Stimulated activated CD4-positive, alpha-beta T cell treated with anti-CD3 and anti-CD28 coated beads, Interleukin-2, amount 100 ng/mL, for 48 hours (primary cell): ENCODE measurements at places on chromosomes 11 and 22.
A peak's percentile ranks its signal among the peaks of the same experiment; 100 is the strongest.

DNA sequence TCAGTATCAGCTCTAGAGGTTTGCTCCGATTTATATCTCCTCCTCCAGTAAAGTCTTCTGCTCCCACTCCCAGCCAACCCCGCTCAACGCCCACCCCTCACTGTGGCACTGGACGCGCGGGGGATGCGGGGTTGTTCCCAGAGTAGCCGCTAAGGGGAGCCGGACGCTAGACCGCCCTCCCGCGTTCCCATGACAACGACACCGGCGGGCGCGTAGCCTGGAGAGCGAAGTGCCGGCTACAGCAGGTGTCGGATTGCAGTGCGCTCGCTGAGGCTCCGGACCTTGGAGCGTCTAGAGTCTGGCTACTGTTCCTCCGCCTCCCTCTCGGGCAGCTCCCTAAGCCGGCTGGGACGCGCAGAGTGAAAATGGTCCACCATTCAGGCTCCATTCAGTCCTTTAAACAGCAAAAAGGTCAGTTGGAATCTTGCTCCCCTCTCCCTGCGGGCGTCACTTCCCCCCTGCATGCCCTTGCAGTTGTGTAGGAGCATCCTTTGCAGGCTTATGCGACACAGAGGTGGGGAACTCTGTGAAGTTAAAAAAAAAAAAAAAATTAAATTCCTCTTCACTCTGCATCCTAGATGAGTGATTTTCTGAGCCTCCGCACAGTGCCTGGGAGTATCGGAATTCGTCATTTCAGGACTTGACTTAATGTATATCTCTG, at the start of gene ANO3:
Gene ANO3 (plus strand): TSS at position 220 of the 661 bp plus-strand sequence. CDS start 146 bp downstream, at position 366.
- no peak for DNase-seq

GRCh38 chr11:72762641-72763304, 10.6 kb upstream of the ARAP1 start:
- no peak for DNase-seq

DNA sequence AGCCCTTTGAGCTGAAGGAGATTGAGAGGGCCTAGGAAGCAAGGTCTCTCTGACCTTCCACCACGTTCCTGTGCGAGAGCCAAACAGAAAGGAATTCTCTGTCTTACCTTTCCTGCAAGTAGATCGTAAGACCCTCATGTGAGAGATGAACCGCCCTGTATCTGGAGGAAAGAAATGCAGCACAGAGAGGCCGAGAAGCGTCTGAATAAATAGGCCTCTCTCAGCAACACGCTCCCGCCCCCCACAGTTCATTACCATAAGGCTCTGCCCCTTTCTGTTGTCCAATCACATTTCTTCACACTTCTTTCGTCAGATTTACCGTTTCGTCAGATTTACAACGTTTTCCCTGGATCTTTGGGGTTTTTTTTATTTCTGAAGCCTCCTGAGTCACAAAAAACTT, 90.3 kb downstream of the BLID start:
- DNase-seq: no peak

GRCh38 chr11:3830730-3831129, 10.0 kb downstream of the RHOG start:
- DNase-seq: no peak

GRCh38 chr11:71542879-71543777, 5.1 kb upstream of the KRTAP5-9 start:
- DNase-seq: no peak

DNA sequence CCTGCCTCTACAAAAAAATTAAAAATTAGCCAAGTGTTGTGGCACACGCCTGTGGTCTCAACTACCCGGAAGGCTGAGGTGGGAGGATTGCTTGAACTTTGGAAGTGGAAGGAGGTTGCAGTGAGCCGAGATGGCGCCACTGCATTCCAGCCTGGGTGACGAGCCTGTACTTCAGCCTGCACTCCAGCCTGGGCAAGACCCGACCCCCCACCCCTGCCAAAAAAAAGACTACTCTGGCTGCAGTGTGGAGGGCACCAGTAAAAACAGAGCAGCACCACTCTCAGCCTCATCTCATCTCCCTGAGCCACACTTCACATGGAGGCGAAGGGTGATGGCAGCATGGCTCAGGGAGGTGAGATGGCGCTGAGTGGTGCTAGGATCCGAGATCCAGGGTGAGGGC, 50.3 kb upstream of the THY1 start:
- DNase-seq: no peak

DNA sequence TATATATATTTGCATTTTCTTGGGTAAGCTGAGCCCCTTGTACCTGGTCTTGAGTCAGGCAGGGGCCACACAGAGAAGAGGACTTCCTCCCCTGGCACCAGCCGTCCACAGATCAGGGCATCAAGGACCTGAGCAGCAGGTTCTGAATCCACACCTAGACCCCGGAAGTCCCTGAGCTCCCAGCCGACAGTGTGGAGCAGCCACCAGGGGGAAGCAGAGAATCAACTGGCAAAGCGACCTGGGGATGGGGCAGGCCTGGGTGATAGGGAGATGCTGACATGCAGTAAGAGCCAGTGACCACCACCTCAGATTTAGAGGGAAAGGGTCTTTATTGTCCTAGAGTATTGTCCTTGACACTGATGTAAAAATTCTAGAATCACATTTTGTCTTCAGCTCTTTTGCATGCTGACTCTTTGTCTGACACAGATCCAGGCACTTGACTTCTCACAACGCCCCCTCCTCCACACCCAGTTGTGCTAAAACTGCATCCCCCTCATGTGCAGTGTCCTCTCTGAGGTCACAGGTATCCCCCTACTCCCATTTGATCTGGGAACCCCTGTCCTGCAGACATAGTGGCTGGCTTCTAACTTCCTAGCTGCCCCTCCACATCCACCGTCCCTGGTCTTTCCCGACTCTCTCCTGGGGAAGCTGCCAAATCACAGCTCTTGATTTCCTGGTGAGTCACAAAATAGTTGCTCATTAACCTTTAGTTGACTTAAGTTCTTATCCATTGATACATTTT, 109.3 kb downstream of the GGTLC2 start:
- peak; percentile 73 for DNase-seq

GRCh38 chr22:38689651-38690050, 7.9 kb downstream of the TOMM22 start:
- DNase-seq: no peak

- no peak for DNase-seq
Observed at GRCh38 chr11:116111546-116111945, 607.3 kb upstream of the CADM1 start.

- DNase-seq: no peak
Observed at GRCh38 chr11:4430051-4430450, 19.0 kb upstream of the OR52K2 start.

GRCh38 chr11:86463120-86463519, 88.4 kb downstream of the CCDC81 start:
- DNase-seq: no peak

DNA sequence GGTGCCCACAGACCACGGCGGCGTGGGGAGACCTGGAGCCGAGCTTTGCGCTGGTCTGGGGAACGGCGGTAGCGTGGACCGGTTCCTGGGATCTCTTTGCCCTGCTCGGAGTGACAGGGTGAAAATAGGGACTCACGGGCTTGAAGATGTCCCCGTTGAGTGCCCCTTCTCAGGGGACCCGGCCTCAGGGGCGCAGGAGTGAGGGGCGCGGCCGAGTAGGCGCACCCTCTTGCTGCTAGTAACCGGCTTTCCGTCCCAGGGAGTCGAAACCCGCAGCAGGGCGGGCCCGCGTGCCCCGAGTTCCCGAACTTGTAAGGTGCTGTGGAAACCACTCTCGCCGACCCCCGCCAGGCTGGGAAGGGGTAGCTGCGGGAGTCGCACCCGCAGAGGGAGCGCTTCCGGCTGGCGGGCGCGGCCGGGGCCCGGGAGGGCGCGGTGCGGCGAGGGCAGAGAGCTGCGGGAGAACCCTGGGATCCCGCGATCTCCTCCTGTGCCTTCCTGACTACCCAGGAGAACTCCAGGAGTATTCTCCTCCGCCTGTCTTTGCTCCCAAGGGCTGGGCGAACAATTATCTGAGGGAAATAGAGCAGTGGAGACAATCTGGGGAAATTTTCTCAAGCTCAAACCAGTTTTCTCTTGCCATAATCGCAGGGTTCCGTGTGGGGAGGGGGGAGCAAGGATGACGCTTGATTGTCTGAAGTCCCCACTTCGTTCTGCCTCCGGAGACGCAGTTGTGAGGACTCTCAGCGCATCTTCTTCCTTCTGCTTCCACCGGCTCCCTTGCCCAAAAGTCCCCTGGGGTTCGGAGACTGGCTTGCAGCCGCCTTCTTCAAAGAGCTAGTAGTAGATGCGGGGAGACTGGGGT, 666 bp downstream of the NELL1 start:
- no peak for DNase-seq

DNA sequence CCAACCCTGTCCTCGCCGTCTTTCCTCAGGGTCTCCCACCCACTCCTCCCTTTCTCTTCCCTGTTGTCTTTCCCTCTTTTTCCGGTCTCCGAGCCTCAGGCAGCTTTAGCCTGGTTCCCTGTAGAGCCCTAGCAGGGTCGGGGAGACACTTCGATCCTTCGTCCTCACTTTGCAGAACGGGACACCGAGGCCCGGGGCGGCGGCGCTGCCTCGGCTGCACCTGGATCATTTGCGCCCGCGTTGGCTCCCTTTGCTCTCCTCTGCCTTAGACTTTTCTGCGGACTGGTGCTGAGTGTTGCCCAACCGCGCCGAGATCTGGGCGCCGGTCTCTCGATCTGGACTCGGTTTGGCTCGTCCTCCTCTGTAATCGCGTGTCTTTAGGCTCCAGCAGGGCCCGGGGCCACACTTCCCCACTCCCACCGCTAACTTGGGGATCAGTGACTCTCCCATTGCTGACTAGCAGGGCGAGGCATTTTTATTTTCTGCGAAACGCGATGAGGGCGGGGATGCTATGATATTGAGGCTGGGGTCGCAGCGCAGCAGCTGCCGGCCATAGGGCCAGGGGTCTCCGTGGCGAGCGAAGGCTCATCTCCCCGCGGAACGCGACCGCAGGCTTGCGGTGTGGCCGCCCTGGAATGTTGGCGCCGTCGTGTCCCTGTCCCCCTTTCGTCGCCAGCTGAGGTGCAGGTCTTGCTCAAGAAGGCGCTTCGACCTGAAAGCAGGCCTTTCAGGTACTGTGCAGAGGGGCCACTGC, 1.6 kb upstream of the E2F8 start:
- DNase-seq: no peak

GRCh38 chr11:102981324-102981910, 25.9 kb upstream of the MMP13 start:
- DNase-seq: no peak

DNA sequence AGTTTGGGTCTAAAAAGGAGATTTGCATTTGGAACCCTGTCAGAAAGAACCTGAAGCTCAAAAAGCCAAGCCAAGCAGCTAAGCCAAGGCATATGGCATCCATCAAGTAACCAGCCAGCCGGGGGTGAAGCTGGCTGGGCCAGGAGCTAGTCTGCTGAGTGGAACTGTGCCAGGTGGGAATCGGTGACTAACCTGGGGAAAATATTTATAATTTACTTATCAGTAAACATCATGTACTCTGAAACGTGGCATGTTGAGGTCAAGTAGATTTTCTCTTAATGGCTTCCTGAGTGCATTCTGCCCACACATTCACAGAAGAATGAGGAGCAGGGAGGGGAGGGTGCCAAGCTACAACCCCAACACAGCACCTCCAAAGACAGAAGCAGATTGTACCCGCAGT, 70.5 kb upstream of the SESN3 start:
- DNase-seq: no peak

DNA sequence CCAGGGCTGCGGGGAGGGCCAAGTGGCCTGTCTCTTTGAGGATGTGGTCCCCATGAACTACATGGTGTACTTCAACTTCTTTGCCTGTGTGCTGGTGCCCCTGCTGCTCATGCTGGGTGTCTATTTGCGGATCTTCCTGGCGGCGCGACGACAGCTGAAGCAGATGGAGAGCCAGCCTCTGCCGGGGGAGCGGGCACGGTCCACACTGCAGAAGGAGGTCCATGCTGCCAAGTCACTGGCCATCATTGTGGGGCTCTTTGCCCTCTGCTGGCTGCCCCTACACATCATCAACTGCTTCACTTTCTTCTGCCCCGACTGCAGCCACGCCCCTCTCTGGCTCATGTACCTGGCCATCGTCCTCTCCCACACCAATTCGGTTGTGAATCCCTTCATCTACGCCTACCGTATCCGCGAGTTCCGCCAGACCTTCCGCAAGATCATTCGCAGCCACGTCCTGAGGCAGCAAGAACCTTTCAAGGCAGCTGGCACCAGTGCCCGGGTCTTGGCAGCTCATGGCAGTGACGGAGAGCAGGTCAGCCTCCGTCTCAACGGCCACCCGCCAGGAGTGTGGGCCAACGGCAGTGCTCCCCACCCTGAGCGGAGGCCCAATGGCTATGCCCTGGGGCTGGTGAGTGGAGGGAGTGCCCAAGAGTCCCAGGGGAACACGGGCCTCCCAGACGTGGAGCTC, 13.5 kb downstream of the ADORA2A start:
- DNase-seq: no peak

DNA sequence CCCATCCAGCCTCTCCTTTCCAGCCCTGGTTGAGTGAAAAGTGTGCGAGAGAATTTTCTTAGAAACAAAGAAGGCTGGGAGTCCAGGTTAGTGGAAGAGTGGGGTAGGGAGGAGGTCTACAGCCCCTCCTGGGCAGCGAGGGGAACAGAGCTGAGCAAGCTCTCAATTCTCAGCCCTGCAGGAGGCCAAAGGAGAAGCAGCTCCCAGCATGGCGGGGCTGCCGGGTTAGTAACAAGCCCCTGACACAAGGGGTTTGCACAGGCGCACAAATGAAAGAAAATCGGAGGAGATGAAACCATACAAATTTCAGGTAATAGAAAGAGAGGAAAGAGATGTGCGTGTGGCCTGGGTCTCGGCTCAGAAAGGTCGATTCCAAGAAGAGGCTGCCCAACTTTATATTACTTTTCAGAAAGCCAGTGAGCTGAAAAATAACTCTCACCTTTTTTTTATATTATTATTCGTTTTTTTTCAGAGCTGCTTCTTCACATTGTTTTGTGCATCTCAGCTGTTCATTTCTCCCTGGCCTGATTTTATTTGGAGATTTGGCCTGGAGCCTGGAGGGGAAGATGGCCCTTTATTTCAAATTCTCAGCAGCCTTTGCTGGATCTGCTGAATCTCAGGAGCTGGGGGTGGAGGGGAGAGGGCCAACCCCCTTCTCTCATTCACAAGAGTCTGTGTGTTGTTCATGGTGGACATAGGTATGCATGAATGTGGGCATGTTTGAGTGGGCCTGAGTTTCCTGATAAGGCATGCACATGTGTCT, 583.2 kb downstream of the BUD13 start:
- no peak for DNase-seq

DNA sequence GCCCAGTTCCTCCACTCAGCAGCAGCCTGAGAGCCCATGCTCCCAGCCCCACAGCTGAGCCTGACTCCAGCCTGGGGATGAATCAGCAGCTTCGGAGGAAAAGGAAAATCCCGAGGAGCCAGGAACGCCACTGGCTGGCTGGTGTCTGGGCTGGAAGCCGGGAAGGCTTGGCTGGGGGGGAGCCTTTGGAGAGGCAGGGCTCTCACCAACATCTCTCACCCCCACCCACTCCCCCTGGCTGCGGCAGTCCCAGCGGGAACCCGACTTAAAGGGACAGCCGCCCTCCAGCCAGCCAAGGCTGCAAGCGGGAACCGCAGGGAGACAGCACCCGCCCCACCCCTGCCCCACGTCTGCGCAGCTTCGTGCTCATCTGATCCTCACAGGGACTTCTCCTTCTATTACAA, 28.4 kb downstream of the KIAA0930 start:
- DNase-seq: no peak

- DNase-seq: no peak
Observed at GRCh38 chr11:129705933-129706332, 109.7 kb upstream of the TMEM45B start.

GRCh38 chr11:83054904-83055380, 16.8 kb downstream of the RAB30 start:
- no peak for DNase-seq
